Ascending aorta (tissue), 2 donors: ENCODE measurements at places on chromosomes 1 and 21.

DNA sequence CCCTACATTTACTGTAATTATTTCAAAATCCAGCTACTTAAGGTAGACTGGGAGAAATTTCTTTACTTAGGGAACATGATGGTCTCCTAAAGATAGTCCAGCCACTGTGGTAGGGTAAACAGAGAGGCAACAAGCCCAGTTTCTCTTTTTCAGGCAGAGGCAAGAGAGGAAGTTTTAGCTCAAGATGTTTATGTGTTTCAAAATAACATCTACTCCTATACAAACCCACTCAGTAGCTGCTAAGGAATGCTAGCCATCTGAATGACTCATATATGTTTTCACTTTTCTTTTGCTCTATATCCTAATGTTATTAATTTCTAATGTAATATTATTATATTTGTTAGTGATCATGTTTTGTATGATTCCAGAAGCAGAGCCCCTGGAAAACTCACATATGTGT is 856.6 kb downstream of the PLA2G4A start:
- DNase-seq = no peak
- H3K27ac ChIP-seq = no peak overlapping the region
- no peaks in the 10 kb centered on the region for H3K27me3 ChIP-seq
- H3K4me3 ChIP-seq = no peak overlapping the region
- no peaks in the 10 kb centered on the region for H3K4me1 ChIP-seq
- no peaks in the 10 kb centered on the region for H3K36me3 ChIP-seq

DNA sequence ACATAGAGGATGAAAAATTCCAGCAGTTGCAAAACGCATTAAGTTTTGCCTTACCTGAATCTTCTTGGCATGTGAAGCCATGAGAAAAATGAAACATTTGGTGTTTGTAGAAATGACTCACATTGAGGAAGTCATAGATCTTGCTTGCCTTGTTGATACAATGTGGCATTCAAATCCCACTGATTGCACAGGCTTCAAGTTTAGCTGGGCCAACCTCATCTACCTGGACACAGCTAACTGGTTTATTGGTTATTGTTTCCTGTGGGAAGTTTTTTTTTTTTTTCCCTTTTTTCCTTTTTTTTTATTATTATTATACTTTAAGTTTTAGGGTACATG is 168.9 kb upstream of the C21orf91 start:
- no peaks in the 10 kb centered on the region for H3K27me3 ChIP-seq
- DNase-seq = no peak
- no peaks in the 10 kb centered on the region for H3K36me3 ChIP-seq
- no peaks in the 10 kb centered on the region for H3K4me1 ChIP-seq
- H3K27ac ChIP-seq = no peak overlapping the region
- H3K4me3 ChIP-seq = no peak overlapping the region

- peak overlapping the region; percentile 94 for H3K4me3 ChIP-seq
- peak; percentile 70 for DNase-seq
- no peaks in the 10 kb centered on the region for H3K36me3 ChIP-seq
These were observed 624 bp downstream of the SLC41A1 start for GRCh38 chr1:205812271-205812877.

DNA sequence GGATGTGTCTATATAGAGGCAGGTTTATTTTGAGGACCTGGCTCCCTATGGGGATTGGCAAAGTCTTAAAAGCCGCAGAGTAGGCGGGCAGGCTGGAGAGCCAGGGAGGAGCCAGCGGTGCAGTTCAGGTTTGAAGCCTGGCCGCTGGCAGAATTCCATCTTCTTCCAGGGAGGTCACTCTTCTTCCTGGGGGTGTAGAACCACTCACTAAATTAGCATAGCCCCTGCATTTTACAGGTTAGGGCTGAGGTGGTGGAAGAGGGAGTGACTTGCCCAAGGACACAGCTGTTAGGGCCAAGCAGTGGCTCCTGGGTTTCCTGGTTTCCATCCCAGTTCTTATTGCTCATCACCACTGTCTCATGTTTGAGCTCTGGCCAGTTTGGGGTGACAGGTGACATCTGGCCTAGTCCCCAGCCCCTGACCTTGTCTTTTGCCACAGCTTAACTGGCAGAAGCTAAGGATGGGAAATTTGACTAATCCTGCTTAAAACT is 1.4 kb downstream of the PINK1 start:
- no peaks in the 10 kb centered on the region for H3K27me3 ChIP-seq
- DNase-seq = no peak
- H3K4me3 ChIP-seq = peak overlapping the region; percentile 94
- peaks cover 27% of the 10 kb centered on the region for H3K36me3 ChIP-seq

DNA sequence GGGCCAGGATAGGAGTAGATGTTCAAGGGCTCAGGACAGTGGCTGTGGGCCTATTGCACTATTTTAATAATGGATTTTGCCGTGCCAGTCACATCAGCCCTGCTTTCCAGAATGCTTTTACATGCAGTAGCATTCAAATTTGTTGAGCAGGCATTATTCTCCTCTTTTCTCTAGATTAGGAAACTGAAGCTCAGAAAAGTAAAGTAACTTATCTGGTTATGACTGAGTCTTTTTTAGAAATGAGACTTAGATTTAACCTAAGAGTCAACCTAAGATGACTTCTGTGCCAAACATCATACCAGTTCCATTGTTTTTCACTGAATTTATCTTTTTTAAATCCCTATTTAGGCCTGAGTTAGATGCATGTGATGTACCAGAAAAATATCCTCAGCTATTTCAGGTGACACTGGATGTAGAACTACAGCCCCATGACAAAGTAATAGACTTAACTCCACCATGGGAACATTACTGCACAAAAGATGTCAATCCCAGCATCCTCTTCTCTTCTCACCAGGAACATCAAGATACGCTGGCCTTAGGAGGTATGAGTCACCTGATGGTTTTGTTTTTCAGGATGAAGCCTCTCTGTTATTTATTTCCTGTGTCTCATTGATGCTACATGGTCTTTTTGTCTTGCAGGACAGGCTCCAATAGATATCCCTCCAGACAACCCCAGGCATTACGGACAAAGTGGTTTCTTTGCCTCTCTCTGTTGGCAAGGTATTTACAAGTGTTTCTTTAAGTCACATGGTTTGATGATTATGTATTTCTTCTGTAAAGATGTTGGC is 31.4 kb upstream of the LEPR start:
- DNase-seq = no peak
- H3K36me3 ChIP-seq = no peaks in the 10 kb centered on the region
- H3K27me3 ChIP-seq = no peaks in the 10 kb centered on the region
- H3K27ac ChIP-seq = no peak overlapping the region
- H3K4me1 ChIP-seq = no peaks in the 10 kb centered on the region

GRCh38 chr1:157844089-157844830 is 2.7 kb upstream of the CD5L start:
- no peak for DNase-seq
- H3K27ac ChIP-seq = no peak overlapping the region
- no peaks in the 10 kb centered on the region for H3K36me3 ChIP-seq

DNA sequence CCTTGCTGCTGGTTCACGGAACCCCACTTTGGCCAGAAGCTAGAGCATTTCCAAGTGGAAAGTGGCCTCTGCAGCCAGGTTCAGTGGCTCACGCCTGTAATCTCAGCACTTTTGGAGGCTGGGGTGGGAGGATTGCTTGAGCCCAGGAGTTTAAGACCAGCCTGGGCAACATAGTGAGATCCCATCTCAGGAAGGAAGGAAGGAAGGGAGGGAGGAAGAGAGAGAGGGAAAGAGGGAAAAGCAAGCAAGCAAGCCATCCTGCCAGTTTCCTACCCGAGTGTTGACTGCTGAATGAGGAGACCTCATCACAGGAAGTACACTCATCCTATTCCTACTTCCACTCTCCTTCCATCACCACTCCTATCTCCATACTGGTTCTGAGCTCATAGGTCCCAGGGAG is 12.8 kb upstream of the KLF17 start:
- H3K4me1 ChIP-seq = no peaks in the 10 kb centered on the region
- H3K27me3 ChIP-seq = no peaks in the 10 kb centered on the region

DNA sequence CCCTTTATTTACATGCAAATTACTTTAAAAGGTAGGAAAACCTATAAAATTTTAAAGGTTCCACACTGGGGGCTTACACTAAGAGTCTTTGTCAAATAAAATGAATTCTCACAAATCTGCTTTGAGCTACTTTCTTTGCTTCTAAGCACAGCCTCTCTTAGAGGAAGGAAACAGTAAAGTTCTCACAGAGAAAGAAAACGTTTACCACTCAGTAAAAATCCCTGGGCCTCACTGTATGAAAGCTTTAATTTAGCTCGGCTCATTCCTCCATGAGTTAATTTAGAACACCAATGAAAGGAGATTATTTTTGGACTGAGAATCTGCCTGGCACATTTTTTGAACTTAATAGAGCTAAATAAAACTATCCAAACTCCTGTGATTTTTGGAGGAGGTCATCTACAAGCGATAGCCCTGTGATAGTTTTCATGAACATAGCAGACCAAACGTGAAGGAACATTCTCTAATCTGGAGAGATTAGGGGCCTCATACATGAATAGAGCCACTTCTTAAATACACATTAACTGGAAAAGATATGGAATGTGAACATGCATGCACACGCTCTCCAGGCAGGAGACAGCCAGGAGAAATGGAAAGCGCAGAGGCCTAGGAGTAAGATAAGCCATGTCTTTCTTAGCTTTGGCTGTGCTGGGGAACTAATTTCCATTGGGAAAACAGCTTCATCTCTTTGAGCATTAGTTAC is 32.8 kb downstream of the PRRX1 start:
- H3K27ac ChIP-seq = peak overlapping the region; percentile 82
- H3K4me1 ChIP-seq = peaks cover 63% of the 10 kb centered on the region
- DNase-seq = no peak
- H3K4me3 ChIP-seq = peak overlapping the region; percentile 3
- no peaks in the 10 kb centered on the region for H3K36me3 ChIP-seq
- no peaks in the 10 kb centered on the region for H3K27me3 ChIP-seq

DNA sequence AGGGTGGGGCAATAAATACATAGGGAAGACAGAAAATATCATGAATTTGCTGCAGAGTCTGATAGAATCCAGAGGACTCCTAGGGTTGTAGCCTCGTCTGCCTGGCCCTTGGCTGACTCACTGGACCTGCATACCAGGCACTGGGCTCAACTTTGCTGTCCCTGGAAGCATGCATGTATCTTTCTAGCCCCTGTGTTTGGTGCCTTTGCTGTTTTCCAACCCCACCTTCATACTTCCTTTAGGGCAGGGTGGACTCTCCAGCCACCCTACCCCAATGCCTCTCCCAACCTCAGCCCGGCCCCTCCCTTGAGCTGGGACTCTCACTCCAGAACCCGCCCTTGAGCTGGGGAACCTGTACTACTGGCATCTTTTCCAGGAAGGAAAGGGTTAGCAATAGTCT is 1.2 kb downstream of the RAB25 start:
- no peak overlapping the region for H3K27ac ChIP-seq
- no peak overlapping the region for H3K4me3 ChIP-seq
- DNase-seq = no peak
- H3K4me1 ChIP-seq = no peaks in the 10 kb centered on the region
- H3K36me3 ChIP-seq = peaks cover 9% of the 10 kb centered on the region
- no peaks in the 10 kb centered on the region for H3K27me3 ChIP-seq

GRCh38 chr21:19433623-19434022 is 1030.0 kb upstream of the TMPRSS15 start:
- H3K27ac ChIP-seq = no peak overlapping the region
- no peaks in the 10 kb centered on the region for H3K4me1 ChIP-seq
- H3K36me3 ChIP-seq = no peaks in the 10 kb centered on the region
- no peak for DNase-seq

- H3K36me3 ChIP-seq = no peaks in the 10 kb centered on the region
- H3K4me3 ChIP-seq = no peak overlapping the region
- DNase-seq = no peak
- H3K27ac ChIP-seq = no peak overlapping the region
These were observed 55.4 kb downstream of the XCL1 start for GRCh38 chr1:168631671-168632400.

DNA sequence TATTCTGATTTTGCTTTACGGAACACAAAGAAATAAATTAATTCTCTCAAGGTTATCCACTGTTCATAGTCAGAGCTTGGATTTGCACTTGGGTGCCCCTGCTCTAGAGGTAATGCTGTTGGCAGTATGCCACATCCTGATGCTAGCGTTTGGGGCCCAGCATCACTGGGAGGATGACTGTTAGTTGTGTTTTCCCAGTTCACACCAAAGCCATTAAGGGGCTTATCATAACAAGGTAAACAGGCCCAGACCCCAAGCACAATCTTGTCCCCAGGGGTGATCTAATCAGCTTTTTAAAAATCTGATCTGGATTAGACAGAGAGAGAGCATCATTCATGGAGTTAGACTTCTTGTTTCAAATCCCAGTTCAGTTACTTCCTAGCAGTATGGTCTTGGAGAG is 60.2 kb upstream of the PBX1 start:
- no peak for DNase-seq
- no peaks in the 10 kb centered on the region for H3K36me3 ChIP-seq
- no peaks in the 10 kb centered on the region for H3K4me1 ChIP-seq
- H3K27ac ChIP-seq = no peak overlapping the region
- H3K27me3 ChIP-seq = no peaks in the 10 kb centered on the region

DNA sequence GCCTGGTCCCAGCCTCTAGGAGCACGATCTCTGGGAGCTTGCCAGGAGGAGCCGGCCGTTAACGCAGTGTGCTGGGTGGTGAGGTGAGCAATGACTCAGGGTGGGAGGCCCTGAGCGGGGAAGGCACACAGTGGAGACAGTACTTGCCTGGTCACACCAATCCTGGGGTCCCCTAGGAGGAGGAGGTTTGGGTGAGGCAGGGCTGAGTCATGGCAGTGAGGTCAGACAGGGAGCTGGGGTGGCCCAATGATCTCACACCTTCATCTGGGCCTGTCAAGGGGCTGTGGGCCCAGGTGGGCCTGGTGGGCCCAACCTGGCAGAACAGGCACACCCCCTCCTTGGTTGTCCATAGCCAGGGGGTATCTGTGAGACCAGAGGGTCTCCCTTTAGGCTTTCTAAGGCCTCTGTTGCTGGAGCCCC is 8.6 kb upstream of the EDN2 start:
- peak overlapping the region; percentile 97 for H3K27ac ChIP-seq
- no peak for DNase-seq
- peaks cover 16% of the 10 kb centered on the region for H3K4me1 ChIP-seq
- H3K36me3 ChIP-seq = no peaks in the 10 kb centered on the region
- no peak overlapping the region for H3K4me3 ChIP-seq
- no peaks in the 10 kb centered on the region for H3K27me3 ChIP-seq

DNA sequence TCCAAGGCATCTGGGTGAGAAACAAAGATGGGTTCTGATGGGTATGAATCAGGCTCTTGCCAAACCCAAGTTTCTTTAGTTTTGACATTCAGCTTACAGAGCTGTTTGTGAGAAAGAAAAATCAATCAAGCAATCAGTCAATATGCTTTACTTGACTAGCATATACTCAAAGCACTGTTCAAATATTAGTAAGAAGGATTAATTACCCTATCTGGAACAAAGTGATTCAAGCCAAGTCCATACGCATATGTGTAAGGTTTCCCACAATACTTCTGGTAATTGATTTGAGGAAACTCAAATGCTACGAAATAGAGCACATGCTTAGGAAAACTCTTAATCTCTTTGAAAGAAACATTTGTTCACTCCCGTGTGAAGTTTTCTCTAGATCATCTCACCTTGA is 18.7 kb downstream of the RPE65 start:
- H3K4me1 ChIP-seq = no peaks in the 10 kb centered on the region
- H3K27ac ChIP-seq = no peak overlapping the region
- H3K36me3 ChIP-seq = no peaks in the 10 kb centered on the region

- H3K27me3 ChIP-seq = no peaks in the 10 kb centered on the region
- no peak overlapping the region for H3K27ac ChIP-seq
- no peak overlapping the region for H3K4me3 ChIP-seq
- DNase-seq = no peak
- no peaks in the 10 kb centered on the region for H3K4me1 ChIP-seq
- H3K36me3 ChIP-seq = no peaks in the 10 kb centered on the region
These were observed 10.8 kb upstream of the CSF3R start for GRCh38 chr1:36493524-36493923.

GRCh38 chr1:28518745-28519341 is 13.0 kb downstream of the RCC1 start:
- peak overlapping the region; percentile 97 for H3K4me3 ChIP-seq
- H3K27ac ChIP-seq = no peak overlapping the region
- H3K27me3 ChIP-seq = no peaks in the 10 kb centered on the region
